ENCODE measurements at places on chromosomes 2 and 18.
A peak's percentile ranks its signal among the peaks of the same experiment; 100 is the strongest.

GRCh38 chr2:128600581-128601297, 282.1 kb upstream of the HS6ST1 start:
- no peak for DNase-seq

DNA sequence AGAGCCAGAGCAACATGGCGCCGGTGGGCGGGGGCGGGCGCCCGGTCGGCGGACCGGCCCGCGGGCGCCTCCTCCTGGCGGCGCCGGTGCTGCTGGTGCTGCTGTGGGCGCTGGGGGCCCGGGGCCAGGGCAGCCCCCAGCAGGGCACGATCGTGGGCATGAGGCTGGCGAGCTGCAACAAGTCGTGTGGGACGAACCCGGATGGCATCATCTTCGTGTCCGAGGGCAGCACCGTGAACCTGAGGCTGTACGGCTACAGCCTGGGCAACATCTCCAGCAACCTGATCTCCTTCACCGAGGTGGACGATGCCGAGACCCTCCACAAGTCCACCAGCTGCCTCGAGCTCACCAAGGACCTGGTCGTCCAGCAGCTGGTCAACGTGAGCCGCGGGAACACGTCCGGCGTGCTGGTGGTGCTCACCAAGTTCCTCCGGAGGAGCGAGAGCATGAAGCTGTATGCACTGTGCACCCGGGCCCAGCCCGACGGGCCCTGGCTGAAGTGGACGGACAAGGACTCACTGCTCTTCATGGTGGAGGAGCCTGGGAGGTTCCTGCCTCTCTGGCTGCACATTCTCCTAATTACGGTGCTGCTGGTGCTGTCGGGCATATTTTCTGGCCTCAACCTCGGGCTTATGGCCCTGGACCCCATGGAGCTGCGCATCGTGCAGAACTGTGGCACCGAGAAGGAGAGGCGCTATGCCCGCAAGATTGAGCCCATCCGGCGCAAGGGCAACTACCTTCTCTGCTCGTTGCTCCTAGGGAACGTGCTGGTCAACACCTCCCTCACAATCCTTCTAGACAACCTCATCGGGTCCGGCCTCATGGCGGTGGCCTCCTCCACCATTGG, 507 bp downstream of the CNNM4 start:
- DNase-seq: no peak

DNA sequence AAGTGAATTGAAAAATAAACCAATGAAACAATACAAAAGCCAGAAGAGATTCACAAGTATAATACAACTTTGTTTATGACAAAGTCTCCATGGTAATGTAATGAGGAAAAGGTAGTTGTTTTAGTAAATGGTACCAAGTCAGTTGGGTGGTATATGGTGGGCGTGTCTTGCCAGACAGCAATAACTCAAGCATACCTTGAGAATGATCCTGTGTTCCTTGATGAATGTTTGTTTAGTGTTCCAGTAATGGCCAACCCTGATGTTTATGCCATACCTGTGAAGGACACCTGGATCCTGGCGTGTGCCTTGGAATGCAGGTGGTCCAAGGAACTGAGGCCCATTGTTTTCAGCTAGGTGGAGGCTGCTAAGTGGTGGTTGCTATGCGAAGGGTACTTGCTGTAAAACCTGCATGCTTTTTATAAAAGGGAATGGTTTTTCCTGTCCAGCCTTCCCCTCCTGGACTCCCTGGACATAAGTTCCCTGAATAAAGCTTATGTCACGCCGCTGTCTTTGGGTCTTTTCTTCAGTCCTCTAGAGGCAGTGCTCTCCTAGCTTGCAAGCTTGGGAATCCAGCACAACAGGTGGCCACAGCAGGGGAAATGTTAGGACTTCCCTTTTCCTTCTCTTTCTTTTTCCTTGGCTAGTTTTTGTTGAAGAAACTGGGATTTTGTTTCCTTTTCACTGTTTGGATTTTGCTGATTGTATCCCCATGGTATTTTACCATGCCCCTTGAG, 54.7 kb downstream of the MTA3 start:
- no peak for DNase-seq

GRCh38 chr2:20707601-20708000, 40.7 kb downstream of the GDF7 start:
- DNase-seq: no peak

DNA sequence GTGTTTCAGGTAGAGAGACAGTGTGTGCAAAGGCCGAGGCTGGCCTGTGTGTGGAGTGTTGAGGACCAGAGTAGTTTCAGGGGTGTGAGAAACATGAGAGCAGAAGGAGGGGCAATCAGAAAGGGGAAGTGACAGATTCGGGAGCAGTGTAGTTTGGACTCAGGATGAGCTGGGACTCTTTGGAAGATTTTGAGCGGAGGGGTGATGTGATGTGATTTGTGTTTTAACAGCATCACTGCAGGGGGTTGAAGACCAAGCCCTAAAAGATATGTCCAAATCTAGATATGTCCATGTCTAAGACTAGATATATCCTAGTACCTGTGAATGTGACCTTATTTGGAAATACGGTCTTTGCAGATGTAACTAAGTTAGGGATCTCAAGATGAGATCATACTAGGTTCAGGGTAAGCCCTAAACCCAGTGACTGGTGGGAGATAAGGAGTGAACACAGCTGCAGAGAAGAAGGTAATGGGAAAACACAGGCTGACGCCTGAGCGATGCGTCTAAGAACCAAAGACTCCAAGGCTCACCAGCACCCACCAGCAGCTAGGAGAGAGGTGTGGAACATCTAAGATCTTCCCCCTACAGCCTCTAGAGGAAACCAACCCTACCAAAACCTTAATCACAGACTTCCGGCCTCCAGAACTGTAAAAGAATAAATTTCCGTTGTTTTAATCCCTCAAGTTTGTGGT, 38.5 kb upstream of the MYO3B start:
- no peak for DNase-seq

GRCh38 chr2:102030855-102031527, 39.2 kb downstream of the IL1R2 start:
- DNase-seq: no peak

- no peak for DNase-seq
Measured at GRCh38 chr2:38264396-38265221, 112.5 kb downstream of the ATL2 start.

DNA sequence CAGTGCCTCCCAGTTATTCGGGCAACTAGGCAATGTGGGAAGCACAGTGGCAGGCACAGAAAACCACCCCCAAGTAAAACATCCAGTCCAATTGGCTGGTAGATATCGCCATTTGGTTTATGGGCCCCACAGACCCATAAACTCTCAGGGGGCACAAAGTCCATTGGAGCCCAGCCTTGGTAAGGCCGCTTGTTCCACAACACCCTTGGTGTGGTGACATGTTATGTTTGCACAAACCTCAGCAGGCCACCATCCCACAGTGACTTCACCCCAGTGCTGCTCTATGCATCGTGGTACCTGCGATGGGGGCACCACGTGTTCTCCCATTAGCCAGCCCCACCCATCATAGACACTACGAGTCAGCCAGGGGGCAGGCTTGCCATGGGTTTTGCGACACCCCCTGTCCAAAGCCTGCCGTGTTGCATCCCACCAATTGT, 18.5 kb downstream of the PHOSPHO2 start:
- no peak for DNase-seq

GRCh38 chr2:10064932-10065772, 15.1 kb downstream of the CYS1 start:
- DNase-seq: no peak

GRCh38 chr2:174694196-174694878, 69.9 kb downstream of the CHRNA1 start:
- DNase-seq: no peak

- DNase-seq: peak; percentile 54
Measured at GRCh38 chr2:96116424-96116878, at the start of gene ADRA2B. TSS of gene ADRA2B (minus strand) at chr2:96116571. CDS start at chr2:96116149, 422 bp downstream.

DNA sequence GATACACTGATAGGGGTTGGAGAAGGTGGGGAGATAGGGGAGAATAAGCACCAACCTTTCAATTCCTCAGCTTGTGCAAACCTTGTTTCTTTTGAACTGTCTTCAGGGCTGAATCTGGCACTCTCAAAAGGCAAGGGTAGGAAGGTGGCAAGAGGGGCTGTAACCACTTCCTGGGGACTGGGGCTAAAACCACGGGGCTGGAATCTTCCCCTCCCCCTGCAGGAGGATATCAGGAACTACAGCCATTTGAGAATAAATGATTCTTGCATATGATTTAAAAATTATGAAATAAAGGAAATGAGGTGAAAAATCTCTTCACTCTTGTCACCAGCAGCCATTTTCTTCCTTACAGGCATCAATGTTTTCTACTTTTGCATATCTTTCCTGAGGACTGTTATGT, 50.8 kb downstream of the ATOH8 start:
- no peak for DNase-seq

DNA sequence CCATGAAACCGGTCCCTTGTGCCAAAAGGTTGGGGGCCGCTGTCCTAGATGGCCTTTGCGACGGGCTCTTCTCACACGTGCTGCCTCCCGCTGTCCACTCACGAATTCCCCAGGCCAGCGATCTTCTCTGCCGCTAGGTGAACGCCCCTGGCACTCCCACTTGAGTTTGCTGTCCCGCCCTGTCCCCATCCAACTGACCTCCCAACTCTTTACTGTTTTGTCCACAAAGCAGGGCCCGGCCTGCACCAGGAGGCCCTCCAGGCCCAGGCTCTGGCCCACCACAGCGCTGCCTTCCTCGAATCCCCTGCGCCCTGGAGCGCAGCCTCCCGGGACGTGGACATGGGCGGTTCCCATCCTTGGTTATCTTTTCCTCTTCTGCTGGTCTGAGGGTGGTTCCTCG, 69.7 kb upstream of the PXDN start:
- DNase-seq: no peak

GRCh38 chr18:50312296-50313030, 25.0 kb upstream of the CXXC1 start:
- DNase-seq: no peak

GRCh38 chr2:133843551-133843950, 275.3 kb upstream of the NCKAP5 start:
- no peak for DNase-seq

DNA sequence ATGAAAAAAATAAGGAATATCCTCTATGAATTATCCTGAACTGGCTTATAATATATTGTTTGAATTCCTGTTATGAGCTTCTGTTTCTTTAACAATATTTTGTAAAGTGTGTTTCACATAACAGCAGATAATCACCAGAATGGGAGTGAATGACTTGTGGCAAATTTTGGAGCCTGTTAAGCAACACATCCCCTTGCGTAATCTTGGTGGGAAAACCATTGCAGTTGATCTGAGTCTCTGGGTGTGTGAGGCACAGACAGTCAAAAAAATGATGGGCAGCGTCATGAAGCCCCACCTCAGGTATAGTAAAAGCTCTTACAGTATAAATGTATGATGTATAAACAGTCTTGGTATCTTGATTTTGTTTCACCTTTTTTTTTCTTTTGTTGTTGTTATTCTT, 5.9 kb downstream of the GEN1 start:
- DNase-seq: no peak

DNA sequence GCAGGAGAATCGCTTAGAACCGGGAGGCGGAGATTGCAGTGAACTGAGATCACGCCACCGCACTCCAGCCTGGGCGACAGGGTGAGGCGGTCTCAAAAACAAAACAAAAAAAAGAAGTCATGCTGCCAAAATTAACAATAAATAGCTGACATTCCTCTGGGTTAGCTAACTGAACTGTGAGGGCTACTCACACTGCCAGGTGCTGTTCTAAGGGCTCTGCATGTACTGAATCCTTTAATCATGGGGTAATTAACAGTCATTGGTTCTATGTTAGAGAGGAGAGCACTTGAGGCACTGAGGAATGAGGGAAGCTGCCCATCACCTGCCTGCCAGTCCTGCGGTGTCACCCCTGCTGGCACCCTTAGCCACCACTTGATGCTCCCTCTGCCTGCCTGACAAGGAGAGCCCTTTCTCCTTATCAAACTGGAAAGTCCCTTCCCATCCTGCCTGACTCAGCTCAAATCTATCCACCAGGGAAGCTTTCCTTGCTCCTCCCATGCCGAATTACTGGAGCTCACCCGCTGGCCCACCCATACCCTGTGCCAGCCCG, 73.0 kb upstream of the RIOK3 start:
- no peak for DNase-seq

GRCh38 chr2:23571085-23571484, 186.1 kb downstream of the KLHL29 start:
- DNase-seq: no peak

GRCh38 chr18:12883372-12883683, 709 bp downstream of the PTPN2 start:
- DNase-seq: no peak

DNA sequence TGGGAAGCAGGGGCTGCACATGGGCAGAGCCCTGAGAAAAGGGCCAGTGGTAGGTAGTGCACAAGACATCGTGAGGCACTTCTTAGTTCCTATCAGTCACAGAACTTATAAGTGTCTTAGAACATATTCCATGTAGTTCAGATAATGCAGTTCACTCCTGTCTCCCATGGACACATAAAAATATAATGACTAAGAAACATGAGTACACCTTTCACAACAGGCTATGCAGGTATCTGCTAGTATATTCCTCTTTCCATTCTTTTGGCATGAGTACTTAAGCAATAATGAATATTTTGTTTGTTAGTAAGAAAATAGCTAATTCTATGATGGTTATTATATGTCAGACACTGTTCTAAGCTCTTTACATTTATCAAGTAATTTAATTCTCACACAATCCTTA, 808.4 kb downstream of the BCL11A start:
- DNase-seq: no peak

DNA sequence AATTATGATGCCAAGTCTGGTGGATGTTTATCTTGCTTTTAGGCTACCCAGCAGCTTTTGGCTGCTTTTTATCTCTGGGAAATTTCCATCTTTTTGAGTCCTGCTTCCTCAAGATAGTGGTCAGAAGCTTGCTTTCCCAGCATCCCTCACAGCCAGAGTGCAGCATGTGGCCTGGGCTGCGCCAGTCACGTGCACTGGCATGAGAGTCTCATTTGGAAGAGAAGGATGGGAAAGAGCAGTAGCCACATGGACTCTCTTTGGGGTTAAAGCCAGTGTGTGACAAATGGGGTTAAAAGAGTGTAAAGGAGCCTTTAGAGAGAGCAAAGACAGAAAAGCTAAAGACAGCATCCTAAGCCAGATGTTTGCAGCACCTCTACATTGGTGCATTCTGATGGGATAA, 12.7 kb downstream of the GPR39 start:
- DNase-seq: no peak

DNA sequence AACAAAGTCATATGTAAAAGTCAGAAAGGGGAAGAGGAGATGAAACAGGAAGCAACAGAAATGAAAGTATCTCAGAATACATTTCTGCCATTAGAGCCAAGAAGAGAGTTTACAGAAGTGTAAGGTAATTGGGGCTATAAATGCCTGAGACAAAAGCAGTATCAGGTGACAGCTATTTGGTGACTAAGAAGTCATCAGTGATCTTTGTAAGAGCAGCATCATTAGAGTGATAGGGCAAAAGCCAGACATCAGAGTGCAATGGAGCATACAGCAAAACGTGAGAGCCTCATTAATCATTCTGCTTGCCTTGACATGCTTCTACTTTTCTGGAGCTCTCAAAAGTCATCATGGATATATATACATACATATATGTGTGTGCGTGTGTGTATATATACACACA, 804.7 kb upstream of the PIK3C3 start:
- DNase-seq: no peak

DNA sequence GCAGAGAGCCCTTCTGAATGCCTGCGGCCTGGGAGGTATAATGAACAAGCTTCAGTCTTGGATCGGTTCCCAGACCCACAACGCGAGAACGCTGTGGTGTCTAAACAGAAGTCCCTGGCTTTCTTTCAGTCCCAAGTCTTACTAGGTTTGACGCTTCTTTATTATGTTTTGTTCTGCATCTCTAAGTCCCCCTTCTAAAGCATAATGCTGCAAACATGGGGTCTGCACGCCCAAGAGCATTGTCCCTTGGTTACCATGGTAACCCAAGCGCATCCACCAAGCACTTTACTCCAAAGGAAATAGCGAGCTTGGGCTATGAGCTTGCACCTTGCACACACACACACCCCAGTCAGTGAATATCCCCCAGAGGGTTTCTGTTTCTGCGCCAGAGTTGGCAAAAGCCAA, 193.7 kb downstream of the INO80D start:
- peak; percentile 91 for DNase-seq
